ENCODE measurements at places on chromosomes 5 and 9.

DNA sequence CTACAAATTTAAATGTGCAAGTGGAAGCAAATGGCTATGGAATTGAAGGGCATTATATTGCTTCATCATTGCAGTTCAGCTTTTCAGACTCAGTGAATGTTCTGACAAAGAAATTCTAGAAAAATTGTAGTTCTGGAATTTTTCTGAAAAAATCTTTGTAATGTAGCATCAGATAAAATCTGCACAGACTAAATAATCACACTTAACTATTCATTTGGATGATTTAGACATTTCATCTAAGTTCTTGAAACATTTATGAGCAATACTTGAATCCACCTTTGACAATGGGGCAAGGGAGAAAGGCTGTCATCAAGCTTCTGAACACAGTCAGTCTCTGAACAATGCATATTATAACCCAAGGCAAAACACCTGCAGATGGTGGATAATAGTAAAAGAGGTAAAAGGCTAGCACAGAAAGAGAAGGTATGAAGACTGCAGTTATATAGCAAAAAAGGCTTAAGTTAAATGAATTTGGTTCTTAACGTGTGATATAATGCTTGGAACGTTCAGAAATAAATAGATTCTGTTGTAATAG, 1352.0 kb upstream of the NUDT12 start:
- DNase-seq, result no peak

GRCh38 chr5:146947181-146947941, 68.8 kb upstream of the PPP2R2B start:
- DNase-seq, result peak; percentile 27

DNA sequence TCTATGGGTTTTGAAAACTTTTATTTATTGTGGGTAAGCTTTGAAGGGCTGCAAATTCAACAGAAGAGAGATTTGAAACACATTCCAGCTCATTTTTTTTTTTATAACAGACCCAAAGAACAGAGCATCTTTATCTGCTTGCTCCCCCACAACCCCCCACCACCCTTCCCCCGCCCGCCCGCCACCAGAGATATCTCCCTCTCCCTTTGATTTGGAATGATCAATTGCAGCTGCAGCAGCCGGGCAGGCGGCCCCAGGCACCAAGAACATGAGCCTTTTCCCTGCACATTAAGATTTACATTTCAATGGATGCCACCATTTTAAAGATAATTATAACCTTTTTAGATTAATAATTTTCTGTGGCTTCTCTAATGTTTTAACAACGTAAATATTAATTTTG, 510.9 kb downstream of the ZNF608 start:
- no peak for DNase-seq

GRCh38 chr5:103851091-103851490, 288.5 kb upstream of the NUDT12 start:
- DNase-seq, result no peak

GRCh38 chr5:85170183-85170582, 785.5 kb upstream of the EDIL3 start:
- no peak for DNase-seq

DNA sequence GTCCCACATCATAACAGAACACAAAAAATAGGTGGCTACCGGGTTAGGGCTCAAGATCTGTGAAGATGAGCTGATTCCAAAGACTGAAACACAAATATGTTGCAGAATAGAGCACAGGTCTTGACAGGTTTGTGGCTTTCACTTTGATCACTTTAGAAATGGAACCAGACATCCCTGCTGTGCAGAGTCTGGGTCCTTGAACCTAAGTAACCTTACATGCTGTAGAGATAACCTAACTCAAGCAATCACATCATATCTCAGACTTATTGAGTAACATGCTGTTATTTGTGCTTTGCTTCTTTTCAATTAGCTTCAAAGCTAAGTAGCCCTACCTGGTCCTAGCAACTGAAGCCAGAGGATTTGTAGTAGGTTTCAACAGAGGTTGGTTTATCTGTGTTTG, 24.3 kb downstream of the FBXW2 start:
- DNase-seq, result no peak

DNA sequence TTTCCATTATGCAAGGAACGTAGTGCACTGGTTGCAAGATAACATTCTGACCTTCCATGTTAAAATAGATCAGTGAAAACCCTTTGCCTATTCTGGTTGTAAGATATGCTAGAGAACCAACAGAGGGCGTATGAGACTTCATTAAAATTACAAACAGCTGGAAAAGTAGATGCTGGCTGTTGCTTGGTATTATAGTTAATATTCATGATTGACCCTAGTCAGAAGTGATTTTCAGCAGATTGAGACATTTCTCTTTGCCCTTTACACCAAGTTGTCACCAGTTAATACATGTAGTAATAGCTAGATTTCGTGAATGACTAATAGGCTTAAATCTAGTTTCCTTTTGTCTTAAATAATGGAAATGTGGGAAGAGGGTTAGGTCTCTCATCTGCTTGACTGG, 13.8 kb upstream of the FGF18 start:
- DNase-seq, result peak; percentile 22

GRCh38 chr5:168691891-168692290, 112.7 kb upstream of the PANK3 start:
- no peak for DNase-seq

Data from CD4-positive, alpha-beta T cell treated with Interleukin-10 for 1 hour (primary cell).